Stimulated activated CD8-positive, alpha-beta memory T cell treated with anti-CD3 and anti-CD28 coated beads, Interleukin-4, amount 100 ng/mL, for 4 hours (primary cell): ENCODE measurements at places on chromosomes 13 and 19.

- DNase-seq: no peak
Observed at GRCh38 chr19:38900743-38901190, 998 bp downstream of the NFKBIB start.

DNA sequence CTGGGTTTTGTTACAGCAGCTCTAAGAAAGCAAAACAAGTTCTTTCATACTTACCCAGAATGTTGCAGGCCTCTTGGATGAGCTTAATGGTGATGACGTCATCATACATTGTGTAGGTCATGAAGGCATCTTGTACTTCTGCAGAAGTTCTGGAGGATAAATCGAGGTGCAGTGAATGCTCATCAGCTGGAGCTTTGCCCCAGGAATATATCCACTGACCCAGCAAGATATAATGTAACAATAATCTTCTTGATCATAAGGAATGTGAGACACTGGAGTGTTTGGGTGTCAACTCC lies 63.0 kb downstream of the C13orf42 start:
- no peak for DNase-seq

DNA sequence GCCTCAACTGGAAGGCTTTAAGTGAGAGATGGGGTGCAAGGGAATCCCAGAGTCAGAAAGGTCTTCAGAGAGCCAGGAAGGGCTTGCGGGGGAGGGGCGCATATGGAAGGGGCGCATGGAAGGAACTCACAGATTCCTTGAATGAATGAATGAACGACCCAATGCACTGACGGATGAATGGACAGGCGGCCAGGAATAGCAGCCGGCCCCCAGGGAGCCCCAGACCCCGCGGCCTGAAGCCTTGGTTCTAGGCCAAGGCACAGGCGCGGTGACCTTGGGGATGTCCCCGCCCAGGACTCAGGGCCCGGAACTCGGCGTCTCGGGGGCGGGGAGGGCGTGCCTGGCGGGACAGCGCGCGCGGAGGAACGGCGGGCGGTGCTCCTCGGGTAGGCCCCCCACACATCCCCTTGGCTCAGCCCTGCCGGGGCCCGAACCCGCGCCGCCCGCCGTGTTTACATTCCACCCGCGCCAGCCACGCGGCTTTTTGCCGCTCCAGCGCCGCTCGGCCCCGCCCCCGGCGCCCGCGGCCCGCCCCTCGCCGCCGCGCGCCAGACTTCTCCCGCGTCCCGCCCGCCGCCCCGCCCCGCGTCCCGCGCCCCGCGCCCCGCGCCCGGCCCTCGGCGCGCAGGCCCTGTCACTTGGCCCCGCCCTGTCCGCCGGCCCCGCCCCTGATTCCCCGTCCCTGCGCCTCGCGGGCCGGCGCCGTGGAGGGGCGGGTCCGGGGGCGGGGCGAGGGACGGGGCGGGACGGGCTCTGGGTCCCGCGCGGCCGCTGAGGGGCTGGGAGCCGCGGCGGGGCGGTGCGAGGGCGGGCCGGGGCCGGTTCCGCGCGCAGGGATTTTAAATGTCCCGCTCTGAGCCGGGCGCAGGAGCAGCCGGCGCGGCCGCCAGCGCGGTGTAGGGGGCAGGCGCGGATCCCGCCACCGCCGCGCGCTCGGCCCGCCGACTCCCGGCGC lies at the start of gene CCNE1:
Gene CCNE1, plus strand, starts transcription at position 867 of the 955 bp plus-strand sequence. CDS start 565 bp downstream, outside the sequence.
- DNase-seq: peak; percentile 89

- DNase-seq: no peak
Observed at GRCh38 chr19:28046932-28047331, 1166.0 kb downstream of the UQCRFS1 start.

GRCh38 chr19:47762615-47763308 lies 15.7 kb upstream of the SELENOW start:
- no peak for DNase-seq

GRCh38 chr13:43006893-43007631 lies 15.0 kb upstream of the EPSTI1 start:
- DNase-seq: no peak

GRCh38 chr13:61275251-61275650 lies 140.4 kb downstream of the PCDH20 start:
- DNase-seq: no peak

DNA sequence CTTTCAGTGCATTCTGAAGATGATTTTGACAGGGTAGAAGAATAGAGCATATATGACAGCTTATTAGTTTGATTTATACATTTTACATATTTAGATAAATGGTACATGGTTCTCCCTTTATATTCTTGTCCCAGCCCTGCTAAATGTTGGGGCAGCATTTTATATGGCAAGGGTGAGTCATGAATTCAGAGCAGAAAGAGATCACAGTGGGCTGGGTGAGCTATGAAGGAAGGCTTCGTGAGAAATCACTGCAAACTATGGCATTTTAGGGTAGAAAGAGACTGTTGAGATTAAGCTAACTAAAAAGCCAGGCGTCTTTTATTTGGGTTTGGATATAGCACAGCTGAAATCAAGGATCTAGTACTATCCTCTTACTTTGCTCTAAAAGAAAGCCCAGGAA lies 23.9 kb upstream of the METTL21C start:
- DNase-seq: no peak

DNA sequence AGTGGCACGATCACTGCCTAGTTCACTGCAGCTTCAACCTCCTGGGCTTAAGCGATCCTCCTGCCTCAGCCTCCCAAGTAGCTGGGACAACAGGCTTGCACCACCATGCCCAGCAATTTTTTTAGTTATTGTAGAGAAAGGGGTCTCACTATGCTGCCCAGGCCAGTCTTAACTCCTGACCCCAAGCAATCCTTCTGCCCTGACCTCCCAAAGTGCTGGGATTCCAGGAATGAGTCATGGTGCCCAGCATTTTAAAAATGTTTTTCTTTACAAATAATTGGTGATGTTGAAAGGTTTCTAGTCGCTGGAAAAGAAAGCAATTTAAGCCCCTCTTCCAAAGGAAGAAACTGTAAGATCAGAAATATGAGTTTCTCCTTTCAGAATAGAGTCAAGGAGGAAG lies 19.4 kb downstream of the DYRK1B start:
- no peak for DNase-seq

- DNase-seq: no peak
Observed at GRCh38 chr19:18086590-18087138, at the start of gene IL12RB1. Gene IL12RB1, minus strand, starts transcription at chr19:18086934. Its CDS starts 111 bp downstream, at chr19:18086823.

- DNase-seq: no peak
Observed at GRCh38 chr19:13022111-13022858, 27.0 kb downstream of the NFIX start.

- no peak for DNase-seq
Observed at GRCh38 chr19:718251-718951, 9.7 kb downstream of the PALM start.

- DNase-seq: peak; percentile 61
Observed at GRCh38 chr19:12194827-12195731, 32.2 kb downstream of the ZNF136 start.

GRCh38 chr13:27174766-27175455 lies 3.3 kb upstream of the USP12 start:
- DNase-seq: no peak

- DNase-seq: no peak
Observed at GRCh38 chr19:54158812-54159351, 639 bp downstream of the LENG1 start.

GRCh38 chr13:44583137-44583536 lies 7.0 kb upstream of the TSC22D1 start:
- no peak for DNase-seq

DNA sequence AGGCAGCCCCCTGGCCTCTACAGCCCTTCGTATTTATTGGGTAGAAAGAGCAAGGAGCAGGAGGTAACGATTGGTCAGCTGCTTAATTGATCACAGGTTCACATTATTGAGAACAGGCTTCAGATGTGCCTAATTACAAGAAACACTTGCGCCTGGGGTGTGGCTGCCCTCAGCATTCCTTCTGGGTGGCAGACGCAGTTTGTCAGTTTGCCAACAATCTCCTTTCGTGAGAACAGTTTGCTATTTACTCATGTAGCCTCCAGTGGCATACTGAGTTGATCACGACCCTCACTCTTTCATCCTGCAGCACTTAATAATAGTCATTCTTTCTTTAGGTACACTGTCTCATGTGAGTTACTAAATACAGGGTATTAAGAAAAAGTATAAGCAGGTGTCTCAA lies 985.6 kb downstream of the SLITRK5 start:
- no peak for DNase-seq
